Mesothelial cell of epicardium (in vitro differentiated cells): ENCODE measurements at places on chromosomes 6 and 20.

DNA sequence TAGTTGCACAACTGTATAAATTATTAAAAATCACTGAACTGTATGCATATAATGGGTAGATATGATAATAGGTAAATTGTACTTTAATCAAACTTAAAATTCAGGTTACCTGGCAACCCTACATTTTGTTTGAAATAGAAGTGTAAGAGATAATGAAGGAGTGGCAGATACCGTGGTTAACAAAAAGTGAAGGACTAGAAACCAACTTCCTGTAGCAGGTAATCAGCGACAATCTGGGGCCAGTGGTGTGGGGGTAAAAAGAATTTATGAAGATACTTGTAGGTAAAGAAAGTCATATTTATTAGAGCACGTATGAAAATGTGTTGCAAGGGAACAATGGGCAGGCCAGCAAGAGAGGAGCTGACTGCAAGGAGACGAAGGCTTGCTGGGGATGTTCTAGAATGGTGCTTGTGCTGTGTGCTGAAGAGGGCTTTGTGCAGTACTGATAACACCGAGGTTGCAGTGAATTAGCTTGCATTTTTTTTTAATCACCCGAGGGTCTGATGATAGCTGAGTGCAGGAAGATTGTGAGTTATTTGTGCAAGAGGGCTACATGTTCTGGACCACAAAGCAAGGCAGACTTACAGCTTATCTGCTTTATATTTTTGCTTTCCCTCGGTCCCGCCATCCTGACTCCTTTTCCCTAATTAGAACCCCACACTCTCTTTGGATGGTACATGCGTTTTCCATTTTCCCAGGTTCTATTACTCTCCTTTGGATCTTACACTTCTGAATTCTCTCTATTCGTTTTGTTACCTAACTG is 4.6 kb upstream of the ENPP1 start:
- DNase-seq: no peak

DNA sequence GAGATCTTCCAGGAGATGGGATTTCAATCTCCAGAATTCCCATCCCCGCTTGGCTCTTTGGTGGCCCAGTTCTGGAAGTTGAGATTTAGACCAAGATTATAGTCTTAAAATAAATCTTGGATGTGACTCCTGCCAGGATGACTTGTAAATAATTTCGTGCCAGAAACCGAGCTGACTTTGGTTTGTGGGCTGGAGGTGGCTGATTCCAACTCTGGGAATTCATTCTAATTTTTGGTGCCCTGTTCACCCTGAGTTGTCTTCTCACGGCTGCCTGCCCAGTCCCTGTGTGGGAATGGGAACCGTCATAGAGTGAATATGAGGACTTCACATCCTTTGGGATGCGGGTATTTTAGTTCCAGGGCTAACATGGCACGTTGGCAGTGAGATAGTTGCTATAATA is 64.8 kb downstream of the JARID2 start:
- no peak for DNase-seq

DNA sequence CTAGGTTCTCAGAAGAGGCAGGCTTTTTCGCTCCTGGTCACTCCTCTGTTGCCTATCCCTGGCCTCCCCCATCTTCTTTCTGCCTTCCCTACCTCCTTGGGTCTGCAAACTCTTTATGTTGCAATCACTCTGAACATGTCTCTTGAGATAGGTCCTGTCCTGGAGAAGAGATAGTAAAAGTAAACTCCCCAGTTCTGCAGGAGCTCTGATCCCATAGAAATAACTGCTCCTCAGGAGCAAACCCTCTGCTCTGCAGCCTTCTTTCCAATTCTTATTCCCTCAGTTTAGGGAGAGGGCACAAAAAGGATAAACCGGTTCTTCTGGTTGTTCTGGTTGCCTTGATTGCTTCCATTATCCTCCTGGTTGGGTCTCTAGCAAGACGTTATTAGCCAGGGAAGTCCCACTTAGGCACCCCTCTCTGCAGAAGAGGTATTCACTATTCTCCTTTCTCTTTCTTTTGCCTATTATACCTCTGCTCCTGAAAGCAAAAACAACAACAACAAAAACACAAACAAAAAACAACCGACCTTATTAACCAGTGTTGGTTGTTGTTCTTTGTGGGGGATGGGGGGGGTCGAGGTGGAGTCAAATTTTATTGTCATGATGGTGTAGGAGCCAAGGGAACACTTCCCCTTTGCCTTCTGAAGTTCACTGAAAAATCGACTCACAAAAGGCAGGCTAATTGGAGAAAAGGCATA is 973 bp downstream of the TRIM38 start:
- DNase-seq: no peak

DNA sequence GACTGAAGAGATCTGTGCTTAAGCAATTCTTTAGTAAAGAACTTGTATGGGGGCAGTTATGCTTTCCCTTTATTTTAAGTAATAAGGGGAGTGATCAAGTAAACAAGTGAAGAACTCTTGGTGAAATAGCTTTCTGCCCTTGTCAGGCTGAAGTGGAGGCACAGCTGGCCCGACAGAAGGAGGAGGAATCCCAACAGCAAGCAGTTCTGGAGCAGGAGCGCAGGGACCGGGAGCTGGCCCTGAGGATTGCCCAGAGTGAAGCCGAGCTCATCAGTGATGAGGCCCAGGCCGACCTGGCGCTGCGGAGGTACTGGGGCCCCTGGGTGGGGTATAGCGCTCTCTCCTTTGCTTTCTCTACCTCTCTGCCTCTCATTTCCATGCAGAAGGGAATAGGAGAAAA is 143.3 kb downstream of the MYO6 start:
- no peak for DNase-seq

- no peak for DNase-seq
Observed at GRCh38 chr20:62054451-62054953, 11.2 kb downstream of the TAF4 start.

GRCh38 chr20:9144643-9145042 is 75.8 kb downstream of the PLCB4 start:
- DNase-seq: no peak

DNA sequence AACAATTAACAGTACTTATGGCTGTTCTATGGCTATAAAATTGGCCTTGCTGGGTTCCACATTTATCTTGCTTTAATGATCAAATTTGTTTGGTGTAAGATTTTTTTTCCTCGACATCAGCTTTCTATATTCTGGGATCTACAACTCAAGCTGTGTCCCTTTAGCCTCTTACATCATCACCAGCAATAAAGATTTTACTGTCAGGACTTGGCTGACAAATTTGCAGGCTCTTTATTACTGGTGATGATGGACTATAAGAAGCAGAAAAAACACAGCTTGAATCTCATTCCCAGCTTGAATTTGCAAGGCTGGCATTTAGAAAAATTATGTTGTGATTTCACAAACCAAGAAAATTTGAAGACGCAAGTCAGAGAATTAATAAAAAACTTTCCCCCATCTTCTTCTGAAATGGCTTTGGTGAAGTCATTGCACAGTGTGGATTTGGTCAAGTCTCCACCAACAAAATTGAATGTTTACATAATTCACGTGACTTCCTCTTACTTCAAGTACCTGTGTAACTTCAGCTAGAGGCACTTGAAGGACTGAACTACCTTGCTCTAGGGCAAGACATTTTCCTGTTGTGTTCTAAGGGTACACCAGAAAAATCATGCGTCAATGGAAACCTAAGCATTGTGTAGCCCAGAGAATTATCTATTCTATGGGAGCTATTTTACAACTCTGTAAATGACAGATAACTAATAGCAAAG is 175.0 kb downstream of the CBLN4 start:
- DNase-seq: no peak

DNA sequence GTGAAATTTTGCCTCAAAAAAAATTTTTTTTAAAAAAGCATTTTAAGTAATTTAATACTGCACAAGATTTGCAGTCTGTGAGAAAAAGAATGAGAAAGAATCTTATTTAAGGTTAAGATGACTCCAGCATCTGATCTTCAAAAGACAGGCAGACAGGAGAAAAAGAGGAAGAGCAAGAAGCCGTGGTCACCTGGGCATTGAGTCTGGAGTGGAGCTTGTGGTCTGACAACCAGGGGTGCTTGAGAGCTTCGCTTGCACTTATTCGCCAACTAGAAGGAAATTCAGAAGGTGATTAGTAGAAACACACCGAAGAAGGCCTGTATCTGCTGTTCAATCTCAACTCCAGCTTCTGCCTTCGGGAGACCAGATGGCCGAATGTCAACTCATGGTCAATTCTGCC is 75.9 kb downstream of the MYLK4 start:
- DNase-seq: no peak

GRCh38 chr6:161694995-161695394 is 421.1 kb upstream of the AGPAT4 start:
- DNase-seq: no peak

- DNase-seq: no peak
Observed at GRCh38 chr6:106767271-106767670, 137.9 kb downstream of the QRSL1 start.

DNA sequence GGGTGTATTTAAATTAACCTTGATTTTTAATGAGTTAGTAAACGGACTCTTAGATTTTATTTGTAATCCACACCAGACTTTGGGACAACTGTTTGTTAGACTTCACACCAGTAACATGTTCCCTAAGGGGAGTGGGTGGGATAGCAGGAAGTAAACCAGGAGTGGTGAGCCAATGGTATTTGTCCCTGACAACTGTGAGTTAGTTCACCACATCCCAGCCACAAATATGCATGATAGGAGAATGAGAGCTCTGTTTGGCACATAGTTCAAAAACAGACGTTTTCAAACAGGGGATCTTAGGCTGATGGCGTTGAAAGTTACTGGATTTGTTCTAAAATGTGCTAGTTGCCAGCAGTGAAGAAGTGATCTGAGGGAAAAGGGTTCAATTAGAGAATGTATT is 18.7 kb upstream of the COL10A1 start:
- no peak for DNase-seq

- no peak for DNase-seq
Observed at GRCh38 chr20:47654370-47654769, 130.9 kb downstream of the SULF2 start.

DNA sequence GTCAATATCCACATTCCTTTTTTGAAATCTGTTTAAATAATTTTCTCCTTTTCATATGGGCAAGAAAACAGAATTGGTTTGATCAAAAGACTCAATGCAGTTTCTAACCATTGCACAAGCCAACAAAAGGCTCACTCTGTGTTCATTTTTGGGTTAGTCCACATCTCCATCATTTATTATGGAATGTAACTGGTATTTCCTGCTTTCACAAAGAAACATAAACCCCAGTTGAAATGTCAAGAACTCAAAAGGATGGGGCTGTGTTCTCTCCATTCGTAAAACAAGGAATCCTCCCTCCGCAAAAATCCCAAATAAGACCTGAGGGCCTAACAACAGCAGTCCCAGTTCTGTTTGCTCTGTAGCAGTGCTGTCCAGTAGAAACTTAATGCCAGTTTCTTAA is 420.9 kb downstream of the GJA1 start:
- DNase-seq: no peak

- DNase-seq: peak; percentile 68
Observed at GRCh38 chr20:46406986-46407670, 713 bp upstream of the ELMO2 start.

DNA sequence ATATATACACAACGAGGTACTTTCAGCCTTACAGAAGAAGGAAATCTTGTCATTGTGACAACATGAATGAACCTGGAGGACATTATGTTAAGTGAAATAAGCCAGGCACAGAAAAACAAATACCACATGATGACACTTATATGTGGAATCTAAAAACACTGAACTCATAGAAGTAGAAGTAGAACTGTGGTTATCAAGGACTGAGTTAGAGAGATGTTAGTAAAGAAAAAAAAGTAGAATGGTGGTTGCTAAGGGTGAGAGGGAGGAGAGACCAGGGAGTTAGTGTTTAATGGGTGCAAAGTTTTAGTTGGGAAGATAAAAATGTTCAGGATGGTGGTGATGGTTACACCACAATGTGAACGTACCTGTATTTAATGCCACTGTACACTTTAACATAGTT is 4.8 kb upstream of the STX11 start:
- no peak for DNase-seq

DNA sequence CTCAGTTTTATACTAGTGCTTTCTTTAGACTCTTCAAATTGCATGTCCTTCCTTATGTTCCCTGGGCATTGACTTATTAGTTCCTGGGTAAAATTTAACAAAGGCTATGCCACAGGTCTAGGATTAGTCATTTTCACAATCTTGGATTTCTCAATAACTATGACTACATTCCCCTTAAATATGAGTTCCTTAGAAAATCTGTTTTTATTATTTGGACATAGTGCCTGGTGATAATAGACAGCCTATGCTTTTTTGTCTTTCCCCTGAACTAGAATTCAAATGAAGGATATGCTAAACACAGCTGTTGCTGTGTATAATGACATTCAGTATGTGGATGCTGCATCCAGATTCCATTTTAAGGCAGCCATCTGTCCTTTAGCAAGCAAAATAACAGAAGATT is 1252.8 kb upstream of the GJE1 start:
- no peak for DNase-seq

GRCh38 chr20:37494796-37495195 is 26.3 kb upstream of the NNAT start:
- no peak for DNase-seq

DNA sequence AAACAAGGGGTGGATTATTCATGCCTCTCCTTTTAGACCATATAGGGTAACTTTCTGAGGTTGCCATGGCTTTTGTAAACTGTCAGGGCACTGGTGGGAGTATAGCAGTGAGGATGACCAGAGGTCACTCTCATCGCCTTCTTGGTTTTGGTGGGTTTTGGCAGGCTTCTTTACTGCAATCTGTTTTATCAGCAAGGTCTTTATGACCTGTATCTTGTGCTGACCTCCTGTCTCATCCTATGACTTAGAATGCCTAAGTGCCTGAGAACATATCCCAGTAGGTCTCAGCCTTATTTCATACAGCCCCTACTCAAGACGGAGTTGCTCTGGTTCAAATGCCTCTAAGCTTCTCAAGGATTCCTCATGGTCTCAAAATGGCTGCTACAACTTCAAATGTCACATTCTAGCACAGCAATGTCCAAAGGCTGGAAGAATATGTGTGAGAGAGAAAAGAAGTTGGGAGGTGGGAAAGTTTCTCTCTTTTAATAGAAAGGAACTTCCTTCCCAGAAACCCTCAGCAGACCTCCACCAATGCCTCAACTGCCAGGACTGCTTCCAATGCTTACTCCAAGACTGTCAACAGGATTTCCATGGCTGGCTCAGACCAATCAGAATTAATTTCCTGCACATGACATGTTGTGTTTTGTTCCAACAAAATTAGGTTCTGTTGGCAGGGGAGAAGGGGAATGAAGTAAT is 46.6 kb upstream of the SLC9A8 start:
- DNase-seq: no peak

DNA sequence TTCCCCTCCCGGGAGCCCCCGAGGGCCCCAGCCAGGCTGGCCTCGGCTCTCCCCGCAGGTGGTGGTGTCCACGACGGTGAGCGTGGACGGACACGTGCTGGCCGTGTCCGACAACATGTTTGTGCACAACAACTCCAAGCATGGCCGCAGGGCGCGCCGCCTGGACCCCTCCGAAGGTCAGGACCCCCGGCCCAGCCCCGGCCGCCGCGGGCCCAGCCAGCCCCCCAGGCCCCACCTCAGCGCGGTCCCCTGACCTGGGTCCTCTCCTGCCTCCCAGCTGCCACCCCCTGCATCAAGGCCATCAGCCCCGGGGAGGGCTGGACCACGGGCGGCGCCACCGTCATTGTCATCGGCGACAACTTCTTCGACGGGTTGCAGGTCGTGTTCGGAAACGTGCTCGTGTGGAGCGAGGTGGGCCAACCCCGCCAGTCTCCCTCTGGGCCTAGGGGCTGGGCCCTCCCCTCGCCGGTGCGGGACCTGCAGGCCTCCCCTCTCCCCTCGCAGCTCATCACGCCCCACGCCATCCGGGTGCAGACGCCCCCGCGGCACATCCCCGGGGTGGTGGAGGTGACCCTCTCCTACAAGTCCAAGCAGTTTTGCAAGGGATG is 51.0 kb downstream of the CPXM1 start:
- no peak for DNase-seq

GRCh38 chr20:1880529-1881239 is 14.5 kb upstream of the SIRPA start:
- no peak for DNase-seq

- DNase-seq: no peak
Observed at GRCh38 chr6:142900227-142900971, 44.6 kb downstream of the HIVEP2 start.
